ENCODE measurements at places on chromosomes 13 and 19.

DNA sequence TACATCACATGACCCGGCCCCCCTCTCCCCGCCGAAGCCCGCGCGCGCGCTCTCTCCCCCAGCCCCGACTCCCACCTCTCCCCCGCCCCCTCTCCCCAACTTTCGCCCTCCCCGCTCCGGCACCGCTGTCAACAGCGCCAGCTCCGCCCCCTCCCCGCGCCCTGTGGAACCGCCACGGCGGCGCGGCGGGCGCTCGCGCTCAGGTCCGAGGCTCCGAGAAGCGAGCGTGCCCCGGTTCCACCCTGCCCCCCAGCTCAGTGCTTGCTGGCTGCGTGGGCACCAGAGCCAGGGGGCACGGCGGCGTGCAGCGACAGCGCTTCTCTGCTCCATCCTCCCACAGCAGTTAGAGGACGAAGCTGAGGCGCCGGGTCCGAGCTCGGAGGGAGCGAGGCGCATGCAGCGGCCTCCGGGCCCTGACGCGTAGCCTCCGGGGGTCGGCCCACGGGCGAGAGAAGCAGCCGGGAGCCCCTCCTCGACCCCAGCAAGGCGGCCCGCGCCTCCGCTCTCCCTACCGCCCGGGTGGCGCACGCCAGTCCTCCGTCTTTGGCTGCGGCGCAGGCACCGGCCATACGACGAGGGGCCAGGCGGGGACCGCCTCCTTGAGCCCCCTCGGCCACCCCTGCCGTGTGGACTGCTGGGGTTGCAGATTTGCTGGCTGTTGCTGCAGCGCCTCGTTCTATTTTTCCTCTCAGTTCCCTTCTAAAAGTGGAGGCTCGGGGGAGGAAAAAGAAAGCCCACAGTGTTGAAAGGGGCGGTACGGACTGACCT is 109.5 kb downstream of the KCNRG start:
- peak; percentile 90 for DNase-seq

GRCh38 chr13:112069061-112069844 is 2.3 kb downstream of the SOX1 start:
- DNase-seq: no peak

GRCh38 chr13:93108111-93108601 is 118.5 kb upstream of the GPC6 start:
- DNase-seq: no peak

DNA sequence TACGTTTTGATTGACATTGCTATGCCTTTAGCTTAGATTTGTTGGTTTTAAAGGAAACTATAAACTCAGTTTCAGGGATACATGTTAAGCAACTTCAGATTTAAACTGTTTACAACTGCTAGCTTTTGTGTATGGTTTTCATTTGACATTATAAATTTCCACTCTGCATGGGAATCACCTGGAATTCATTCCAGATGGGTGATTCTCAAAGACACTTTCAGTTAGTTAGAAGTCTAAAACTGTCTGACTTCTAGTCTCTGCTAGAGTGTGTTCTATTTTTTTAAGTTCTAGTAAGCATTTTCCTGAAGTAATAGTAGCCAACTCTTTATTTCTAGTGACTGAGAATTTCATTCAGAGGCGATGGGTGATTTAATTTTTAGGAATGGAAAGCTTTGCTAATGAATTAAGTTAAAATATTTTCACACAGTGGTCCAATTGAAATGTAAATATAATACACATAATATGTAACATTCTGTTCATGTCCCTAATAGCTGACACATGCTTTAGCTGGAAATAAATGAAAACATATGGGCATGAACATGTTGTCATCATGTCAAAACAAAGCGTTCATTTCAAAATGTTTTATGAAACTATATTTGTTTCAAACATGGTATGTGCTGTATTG is 58.3 kb upstream of the CSNK1A1L start:
- no peak for DNase-seq

DNA sequence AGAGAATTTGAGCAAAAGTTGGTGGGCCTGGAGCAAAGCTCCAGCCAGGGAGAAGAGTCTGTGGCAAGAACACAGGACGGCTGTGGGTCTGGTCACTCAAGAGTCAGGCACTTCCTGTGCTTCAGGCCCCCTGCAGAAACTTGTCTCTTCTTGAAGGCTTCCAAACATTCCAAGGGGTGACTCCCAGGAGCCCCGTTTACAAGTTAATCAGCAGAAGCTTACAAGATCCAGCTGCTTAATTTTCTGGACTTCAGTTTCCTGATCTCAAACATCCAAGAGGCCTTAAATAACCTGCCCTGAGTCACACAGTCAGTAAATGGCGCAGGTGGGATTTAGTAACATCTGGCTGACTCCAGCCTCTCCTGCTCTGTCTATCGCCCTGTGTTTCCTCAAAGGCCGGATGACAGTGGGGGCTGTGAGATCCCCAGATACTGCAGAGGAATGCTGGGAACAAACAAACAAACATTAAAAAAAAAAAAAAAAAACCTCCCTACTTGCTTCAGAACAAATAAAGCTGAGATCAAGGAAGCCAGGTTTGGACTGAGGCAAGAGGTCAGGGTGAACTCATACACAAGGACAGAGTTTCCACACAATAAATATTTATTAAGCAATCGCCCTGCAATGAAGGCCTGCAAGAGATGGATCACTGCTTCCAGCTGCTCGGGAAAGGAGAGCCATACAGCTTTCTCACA is 175.4 kb upstream of the RFC3 start:
- no peak for DNase-seq

DNA sequence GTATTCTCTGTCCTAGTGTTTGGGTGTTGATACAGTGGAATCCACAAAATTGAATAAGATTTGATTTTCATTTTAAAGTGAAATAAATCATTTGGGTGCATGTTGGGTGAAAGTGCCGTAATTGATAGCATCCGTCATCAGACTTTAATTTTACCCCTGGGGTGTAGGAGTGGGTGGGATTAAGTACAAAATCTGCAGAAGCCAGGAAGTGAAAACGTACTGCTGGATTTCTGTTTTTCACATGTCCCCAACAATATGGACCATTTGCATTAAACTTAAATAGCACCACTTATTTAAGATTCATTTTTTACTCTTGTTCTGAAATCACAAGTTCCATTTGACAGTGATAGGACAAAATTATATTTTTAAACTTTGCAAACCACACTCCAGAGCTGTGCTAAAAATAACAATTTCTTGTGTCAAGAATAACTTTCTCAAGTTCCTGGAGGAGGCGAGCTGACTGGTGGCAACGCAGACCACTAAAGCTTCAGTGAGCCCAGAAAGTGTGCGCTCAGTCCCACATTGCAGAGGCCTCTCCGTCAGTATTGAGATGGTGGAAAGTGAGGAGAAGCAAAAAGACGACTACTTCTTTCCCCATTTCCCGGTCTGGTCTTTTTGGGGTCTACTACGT is 71.3 kb downstream of the ARHGEF7 start:
- no peak for DNase-seq

DNA sequence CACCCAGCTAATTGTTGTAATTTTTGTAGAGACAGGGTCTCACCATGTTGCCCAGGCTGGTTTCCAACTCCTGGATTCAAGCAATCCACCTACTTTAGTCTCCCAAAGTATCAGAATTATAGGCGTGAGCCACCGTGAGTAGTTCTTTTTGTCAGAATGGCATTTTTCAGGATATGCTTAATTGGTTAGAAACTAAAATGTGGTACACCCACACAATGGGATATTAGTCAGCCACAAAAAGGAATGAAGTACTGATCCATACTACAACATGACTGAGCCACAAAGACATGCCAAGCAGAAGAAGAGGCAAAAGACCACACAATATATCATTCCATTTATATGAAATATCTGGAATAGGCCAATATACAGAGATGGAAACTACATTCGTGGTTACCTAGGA is 41.7 kb upstream of the MAP3K10 start:
- DNase-seq: no peak

GRCh38 chr13:98443329-98443728 is 133.6 kb downstream of the STK24 start:
- no peak for DNase-seq

GRCh38 chr13:90652036-90652435 is 695.5 kb upstream of the MIR17HG start:
- no peak for DNase-seq

DNA sequence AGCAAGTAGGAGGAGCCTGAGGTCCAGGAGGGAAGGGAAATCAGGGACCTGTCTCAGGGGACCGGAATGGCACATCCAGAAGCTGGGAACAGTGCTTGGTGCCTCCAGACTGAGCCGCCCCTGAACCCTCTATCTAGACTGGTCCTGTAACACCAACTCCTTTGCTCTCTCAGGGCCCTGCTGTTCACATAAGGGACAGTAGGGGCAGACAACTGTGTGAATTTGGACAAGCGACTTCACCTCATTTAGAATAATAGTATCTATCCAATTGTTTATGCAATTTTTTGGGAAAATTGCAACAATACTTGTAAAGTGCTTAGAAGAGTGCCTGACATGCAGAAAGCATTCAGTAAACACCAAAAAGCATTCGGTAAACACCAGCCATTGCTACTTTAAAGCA is 14.0 kb downstream of the SYMPK start:
- DNase-seq: no peak

GRCh38 chr13:34862716-34863115 is 79.4 kb upstream of the NBEA start:
- DNase-seq: no peak

DNA sequence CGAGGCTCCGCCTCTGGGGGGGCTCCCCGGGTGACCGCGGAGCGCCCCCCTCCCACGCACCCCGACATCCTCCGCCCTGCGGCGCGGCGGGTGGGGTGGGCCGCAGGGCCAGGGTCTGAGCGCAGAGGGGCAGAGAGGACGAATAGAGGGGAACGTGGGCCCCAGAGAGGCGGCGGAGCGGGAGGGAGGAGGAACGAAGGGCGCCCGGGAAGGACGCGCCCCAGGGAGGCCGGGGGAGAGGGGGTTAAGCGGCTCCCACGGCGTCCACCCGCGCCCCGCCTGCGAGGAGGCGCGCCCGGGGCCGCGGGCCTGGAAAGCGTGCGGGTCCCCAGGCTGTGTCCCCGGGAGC is 1.0 kb downstream of the HCN2 start:
- no peak for DNase-seq

DNA sequence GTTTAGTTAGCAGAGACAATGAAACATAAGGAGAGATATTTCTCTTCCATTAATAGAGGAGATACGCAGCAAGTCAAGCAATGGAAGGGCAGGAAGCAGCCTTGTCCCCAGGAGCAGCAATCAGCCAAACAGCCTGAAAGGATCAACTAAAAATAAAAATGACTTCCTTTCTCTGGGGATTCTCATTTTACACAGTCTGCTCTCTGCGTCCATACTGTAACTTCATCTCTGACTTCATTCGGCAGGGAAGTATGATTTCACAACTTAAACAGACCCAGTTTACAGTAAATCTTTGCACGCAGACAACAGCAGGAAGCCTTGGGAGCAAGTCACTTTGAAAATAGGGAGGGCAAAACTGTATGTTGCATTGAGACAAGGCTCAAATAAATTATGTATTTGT is 826.7 kb downstream of the DIAPH3 start:
- DNase-seq: no peak

DNA sequence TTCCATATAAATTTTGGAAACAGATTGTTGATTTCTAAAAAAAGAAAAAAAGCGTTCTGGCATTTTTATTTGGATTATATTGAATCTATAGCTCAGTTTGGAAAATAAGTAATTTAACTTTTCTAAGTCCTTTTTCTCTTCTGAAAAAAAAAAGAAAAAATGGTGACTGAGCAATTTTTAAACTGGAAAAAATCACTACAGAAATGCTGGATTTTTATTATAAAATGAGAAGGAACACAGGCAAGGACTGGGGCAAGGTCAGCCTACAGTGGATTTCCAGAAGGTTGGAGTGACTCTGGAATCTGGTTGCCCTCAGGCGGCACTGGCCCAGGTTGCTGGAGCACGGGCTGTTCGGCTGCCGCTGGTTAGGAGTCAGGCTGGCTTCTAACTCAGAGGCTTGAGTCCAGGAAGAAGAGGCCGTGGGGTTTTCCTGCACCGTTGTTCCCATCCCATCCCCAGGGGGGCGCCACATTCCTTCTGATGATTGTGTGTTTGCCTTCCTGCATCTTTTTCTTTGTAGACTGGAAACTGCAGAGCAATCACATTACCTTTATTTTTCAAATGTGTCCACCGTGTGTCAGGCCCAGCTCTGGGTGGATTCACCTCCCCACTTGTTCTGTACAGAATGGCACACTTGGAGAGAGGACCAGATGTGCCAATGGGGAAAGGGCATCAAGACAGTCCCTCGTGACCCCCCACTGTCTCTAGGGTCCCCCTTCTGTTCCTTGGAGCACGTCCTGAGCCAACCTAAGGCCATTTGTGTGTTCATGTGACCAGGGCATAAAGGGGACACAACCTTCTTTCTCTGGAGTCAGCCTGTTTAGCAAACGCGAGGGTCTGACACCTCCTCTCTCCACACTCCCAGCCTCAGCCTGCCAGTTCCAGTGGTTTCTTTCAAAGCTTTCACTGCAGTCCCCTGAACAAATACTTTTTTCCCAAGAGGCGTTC is 44.5 kb upstream of the GTF3A start:
- DNase-seq: no peak

DNA sequence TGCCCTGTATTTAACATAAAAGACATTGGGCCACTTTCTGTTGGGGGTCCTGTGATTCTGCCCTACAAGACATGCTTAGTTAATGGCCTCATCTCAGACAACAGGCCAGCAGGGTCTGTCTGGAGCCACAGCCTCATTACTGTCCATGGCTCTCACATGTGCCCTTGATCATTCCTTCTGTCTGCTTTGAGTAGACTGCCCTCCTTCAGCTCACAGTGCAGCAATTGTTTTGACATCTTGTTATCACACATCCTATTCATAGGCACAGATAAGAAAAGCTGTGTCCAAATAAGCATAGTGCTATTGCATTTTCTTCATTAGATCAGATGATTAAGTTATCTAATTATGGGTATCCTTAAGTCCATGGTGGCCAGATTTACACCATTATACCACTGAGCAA is 127.9 kb downstream of the KCTD12 start:
- no peak for DNase-seq

GRCh38 chr13:99174533-99175100 is 26.0 kb upstream of the UBAC2 start:
- DNase-seq: no peak

DNA sequence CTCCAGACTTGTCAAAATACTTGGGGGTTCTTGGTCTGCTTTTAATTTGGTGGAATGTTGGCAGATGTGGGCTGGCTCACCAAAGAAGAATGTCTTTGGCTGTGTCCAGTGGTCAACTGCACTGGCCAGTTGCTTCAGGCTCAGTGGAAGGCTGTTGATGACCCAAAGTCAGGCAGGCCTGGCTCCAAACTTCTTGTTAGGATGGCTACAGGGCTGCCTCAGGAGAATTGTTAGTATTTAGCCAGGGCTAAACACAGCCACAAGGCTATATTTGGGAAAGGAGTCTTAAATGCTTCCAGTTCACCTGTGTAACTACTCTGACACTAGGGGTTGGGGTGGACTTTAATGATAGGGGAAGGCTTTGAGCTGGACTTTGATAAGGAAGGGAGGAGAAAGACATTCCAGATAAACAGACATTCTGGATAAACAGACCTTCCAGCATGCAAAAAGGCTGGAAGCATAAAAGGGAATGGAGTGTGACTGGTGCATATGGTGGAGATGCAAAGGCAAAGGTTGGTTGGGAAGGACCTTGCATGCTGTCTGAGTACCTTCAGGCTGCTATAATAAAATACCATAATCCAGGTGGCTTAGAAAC is 116.8 kb downstream of the FOXO1 start:
- DNase-seq: no peak

GRCh38 chr19:4597975-4598671 is 38.6 kb upstream of the SEMA6B start:
- peak; percentile 6 for DNase-seq

- DNase-seq: peak; percentile 33
Measured at GRCh38 chr19:50537769-50538230, 24.1 kb upstream of the ASPDH start.

GRCh38 chr13:91312324-91312723 is 35.2 kb upstream of the MIR17HG start:
- DNase-seq: no peak

All from activated T-helper 9 cell treated with anti-CD3 and anti-CD28 coated beads, Interleukin-2, amount 50 U/mL, for 16 hours (primary cell).